ENCODE measurements at places on chromosomes 13 and 19. TPM values are rescaled to one million over a fixed set of nuclear protein-coding genes. Genes with fewer than 3 reads are reported as not detected.

Gene LILRB4
- total RNA-seq, result not detected

Gene GPR12
- total RNA-seq, result not detected

Gene CEACAM8
- total RNA-seq, result not detected

Gene ZNF470
- total RNA-seq, result 1.7 TPM

Gene PRR22
- total RNA-seq, result 2.5 TPM

Gene TRAPPC6A
- total RNA-seq, result 38.5 TPM

Gene ZNF682
- not detected for total RNA-seq

Gene UBE2L5
- not detected for total RNA-seq

Gene LGALS14
- total RNA-seq, result not detected

Gene SLITRK1
- not detected for total RNA-seq

Gene ZGLP1
- 1.1 TPM for total RNA-seq

Gene CCDC8
- not detected for total RNA-seq

Gene TMEM238
- 14.6 TPM for total RNA-seq

Gene SBK2
- total RNA-seq, result 2.0 TPM

Gene MYO1F
- total RNA-seq, result 0.33 TPM

Gene ALOX5AP
- total RNA-seq, result 4.7 TPM

Gene ELANE
- 0.16 TPM for total RNA-seq

Gene KLK10
- total RNA-seq, result 0.49 TPM

Gene ACER1
- not detected for total RNA-seq

Gene SLC1A6
- not detected for total RNA-seq

Gene CBLC
- total RNA-seq, result not detected

Gene LDLR
- total RNA-seq, result 27.9 TPM

Gene MCF2L
- 0.41 TPM for total RNA-seq

Gene FPR1
- 0.08 TPM for total RNA-seq

Gene CGB2
- total RNA-seq, result 0.41 TPM

Gene CYP2S1
- total RNA-seq, result 27.1 TPM

Gene DPF1
- total RNA-seq, result 4.8 TPM

Gene LSR
- 10.7 TPM for total RNA-seq

Gene ZNF98
- not detected for total RNA-seq

Gene IL4I1
- total RNA-seq, result 0.88 TPM

Gene CLEC17A
- total RNA-seq, result not detected

Gene HSH2D
- not detected for total RNA-seq

Gene TEX26
- not detected for total RNA-seq

Gene RGL3
- 2.2 TPM for total RNA-seq

Gene ZNF708
- 0.94 TPM for total RNA-seq

Gene EBI3
- total RNA-seq, result 4.8 TPM

Gene NLRP7
- total RNA-seq, result not detected

Data from A549 treated with ZK216348 at 1 μM for 4 hours (cell line).